ENCODE measurements at places on chromosomes 1 and 21. TPM values are rescaled to one million over a fixed set of nuclear protein-coding genes. Genes with fewer than 3 reads are reported as not detected.

DNA sequence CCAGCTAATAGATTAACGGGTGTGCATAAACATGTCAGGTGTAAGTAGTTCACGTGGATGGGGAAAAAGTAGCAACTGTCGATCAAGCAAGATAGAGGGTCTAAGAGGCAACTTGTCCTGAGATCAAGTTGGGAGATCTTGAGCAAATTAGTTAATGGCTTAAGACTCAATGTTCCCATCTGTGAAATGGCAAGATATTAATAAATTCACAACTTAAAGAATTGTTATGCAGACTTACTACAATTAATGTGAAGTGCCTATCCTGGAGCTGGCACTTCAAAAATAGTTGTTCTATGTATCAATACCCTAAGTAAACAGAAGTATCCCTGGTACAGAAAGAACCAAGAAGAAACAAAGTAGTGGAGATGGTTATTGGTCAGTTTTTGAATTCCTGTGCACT is 312.4 kb downstream of the ASTN1 start:
- no peak for DNase-seq

- no peak for DNase-seq
Observed at GRCh38 chr1:222785529-222785928, 29.3 kb upstream of the DISP1 start.

Gene KCNA2
- 0.24 TPM for total RNA-seq

Gene MNDA
- not detected for total RNA-seq

DNA sequence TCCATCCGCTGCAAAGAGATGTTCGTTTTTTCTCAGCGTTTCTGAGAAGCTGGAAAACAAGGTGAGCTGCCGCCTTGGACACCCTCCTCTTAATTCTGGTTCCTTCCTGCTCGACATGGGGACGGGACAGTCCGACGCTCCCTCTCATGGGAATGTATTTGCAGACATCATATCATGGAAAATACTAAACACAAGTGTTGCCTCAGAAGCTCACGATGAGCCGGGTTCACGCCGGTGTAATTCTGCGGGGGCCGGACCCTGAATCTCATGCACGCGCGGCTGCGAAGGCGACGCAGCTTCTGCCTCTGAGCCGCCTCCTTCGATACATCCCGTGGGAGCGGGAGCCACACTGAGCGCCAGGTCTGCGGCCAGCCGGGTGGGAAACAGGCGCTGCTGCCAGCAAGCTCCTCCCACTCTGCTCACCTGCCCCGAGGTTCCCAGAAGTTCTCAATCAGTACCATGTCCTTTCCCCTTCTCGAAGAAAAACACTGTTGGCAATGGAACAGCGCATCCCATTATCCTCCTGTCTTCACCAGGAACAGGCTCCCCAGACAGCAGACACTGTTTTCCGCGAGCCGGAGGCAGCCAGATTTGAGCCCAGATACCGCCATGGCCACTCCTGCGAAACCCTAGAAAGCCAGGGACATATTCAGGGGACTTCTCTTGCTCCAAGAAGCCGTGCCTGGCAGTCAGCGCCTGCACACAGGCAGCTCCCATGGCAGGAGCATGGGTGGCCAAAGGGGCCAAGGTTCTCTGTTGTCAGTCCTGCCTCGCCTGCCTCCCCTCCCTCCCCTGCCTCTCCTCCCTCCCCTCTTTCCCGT is 98.0 kb downstream of the WDR4 start:
- no peak for DNase-seq

GRCh38 chr1:17635276-17635675 is 95.8 kb downstream of the ARHGEF10L start:
- DNase-seq = no peak

Gene BMP8B
- 6.2 TPM for total RNA-seq

DNA sequence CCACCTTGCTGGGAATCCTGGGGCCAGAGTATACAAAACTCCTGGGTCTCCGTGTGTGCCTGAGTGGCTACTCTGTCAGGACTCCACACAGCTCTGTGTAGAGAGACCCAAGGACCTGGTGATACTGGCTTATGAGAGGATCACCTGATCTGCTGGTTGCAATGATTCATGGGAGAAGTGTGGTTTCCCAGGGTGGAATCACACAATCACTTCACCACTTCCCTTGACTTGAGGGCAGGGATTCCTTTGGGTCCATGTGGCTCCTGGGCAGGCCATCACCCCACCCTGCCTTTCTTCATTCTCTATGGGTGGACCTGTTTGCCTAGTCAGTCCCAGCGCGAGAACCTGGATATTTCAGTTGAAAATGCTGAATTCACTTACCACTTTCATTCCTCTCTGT is 13.3 kb downstream of the PRSS38 start:
- DNase-seq = no peak

Gene STRIP1
- 35.5 TPM for total RNA-seq

Gene NPR1
- not detected for total RNA-seq

Gene MYOC
- not detected for total RNA-seq

Gene ZNF695
- 0.08 TPM for total RNA-seq

Gene PCP4
- total RNA-seq = 0.43 TPM
